ENCODE measurements at places on chromosomes 6 and 20. TPM values are rescaled to one million over a fixed set of nuclear protein-coding genes. Genes with fewer than 3 reads are reported as not detected.

GRCh38 chr6:12008366-12009179 is 3.5 kb upstream of the HIVEP1 start:
- peak; percentile 77 for DNase-seq

DNA sequence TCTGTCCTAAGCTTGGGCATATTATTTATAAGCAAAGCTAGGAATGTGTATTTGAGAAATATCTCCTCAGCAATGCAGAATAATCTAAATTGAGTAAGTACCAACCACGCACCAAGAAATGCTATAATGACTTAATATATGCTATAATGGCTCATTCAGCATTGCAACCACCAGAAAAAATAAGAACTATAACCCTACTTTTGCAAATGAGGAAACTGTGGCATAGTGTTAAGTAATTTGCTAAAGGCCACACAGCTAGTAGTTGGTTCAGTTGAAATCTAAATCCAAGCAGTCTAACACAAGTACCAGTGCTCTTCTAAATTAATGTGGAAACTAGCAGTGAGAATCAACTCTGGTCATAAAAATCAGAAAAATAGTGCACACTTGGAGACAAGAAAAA is 35.7 kb downstream of the HBS1L start:
- DNase-seq = no peak

DNA sequence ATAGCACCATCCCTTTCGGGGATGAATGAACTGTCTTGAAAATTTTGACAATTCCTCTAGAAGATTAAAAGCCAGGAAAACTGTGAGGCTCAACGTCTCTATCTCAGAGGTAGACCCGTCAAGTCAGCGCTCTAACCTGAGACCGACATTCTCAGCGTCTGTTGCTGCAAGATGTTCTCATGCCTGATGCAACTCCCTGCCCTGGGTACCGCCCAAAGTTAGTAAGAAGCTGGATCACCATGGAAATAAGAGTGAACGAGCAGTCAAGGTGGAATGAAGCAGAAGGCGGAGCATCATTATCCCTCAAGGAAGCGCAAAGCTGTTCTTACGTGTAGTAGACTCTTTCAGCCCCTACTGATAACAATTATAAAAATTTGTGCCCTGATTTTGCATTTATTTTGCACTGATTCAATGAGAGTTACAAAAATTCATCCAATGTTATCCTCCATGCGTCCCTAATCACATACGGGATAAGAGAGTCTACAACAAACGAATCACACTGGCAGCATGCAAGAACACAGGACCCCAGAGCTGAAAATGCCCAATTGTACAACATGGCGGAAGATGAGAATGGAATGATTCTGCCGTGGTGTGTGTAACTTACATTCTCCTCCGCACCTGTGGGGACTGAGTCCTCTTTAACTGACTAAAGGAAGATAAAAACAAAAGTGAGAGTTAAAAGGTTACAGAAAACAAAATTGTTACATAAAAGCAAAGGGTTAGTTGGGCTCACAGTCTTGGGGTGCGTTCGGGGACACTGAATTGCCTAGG is 95.4 kb downstream of the BCAS1 start:
- DNase-seq = no peak

GRCh38 chr6:163501439-163501838 is 86.9 kb downstream of the QKI start:
- no peak for DNase-seq

DNA sequence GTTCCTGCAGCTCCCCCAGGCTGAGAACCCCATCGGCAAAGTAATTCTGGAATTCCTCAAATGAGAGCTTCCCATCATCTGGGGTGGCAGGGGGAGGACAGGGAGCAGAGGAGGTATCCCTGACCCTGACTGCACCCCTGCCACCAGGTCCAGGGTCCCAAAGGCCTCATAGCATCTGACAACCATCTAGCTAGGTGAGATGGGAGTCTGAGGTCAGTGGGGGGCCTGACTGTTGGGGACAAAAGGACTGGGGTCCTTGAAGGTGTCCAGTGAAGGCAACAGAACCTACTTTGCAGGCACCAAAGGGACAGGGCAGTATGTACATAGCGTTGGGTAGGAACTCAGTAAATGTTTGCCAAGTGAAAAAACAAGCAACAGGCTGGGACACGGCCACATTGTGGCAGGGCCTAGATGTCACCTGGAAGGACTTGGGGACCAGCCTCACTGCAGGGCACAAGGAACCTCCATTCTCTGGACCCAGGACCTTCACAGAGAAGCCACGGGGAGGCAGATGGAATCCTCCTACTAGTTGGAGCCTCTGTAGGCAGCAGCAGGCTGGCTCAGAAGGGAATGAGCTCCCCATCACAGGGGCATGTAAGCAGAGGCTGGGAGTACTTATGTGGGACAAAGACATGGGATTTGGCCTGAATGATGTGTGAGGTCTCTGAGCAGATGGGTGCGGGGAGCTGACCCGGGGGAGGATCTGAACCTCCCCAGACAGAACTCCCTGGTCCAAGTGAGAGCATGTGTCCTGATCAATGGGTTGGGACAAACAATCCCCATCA is 3.3 kb downstream of the NECAB3 start:
- no peak for DNase-seq

DNA sequence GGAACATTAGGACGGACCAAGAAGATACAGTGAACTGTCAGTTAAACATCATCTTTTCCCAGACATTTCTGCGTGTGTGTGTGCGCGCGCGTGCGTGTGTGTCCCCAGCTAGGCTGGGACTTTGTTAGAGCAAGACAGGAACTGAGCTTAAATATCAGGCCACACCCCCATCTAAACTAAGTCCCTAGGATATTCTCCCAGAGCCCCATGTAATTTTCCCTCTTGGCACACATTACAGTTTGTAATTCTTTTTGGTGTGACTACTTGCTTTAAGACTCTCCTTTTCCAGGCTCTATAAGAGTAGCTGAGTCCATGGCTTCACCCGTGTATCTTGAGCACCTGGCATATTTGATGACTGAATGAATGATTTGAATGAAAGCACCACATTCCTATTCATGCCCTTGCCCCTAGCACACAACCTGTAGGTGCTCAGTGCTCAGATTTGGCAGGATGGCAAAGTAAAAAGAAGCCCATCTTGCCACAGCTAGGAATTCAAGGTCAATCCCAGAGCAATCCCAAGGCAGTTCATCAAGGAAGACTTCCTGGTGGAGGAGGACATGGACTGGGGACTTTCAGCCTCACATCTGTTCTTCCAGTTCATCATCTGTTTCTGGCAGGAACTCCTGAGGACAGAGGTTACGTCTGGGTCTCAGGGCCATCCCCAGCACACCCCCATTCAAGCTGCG is 69.2 kb downstream of the MRPL14 start:
- no peak for DNase-seq

Gene CD24
- 1,334 TPM for polyA plus RNA-seq
